ENCODE measurements at places on chromosomes 6 and 20.

DNA sequence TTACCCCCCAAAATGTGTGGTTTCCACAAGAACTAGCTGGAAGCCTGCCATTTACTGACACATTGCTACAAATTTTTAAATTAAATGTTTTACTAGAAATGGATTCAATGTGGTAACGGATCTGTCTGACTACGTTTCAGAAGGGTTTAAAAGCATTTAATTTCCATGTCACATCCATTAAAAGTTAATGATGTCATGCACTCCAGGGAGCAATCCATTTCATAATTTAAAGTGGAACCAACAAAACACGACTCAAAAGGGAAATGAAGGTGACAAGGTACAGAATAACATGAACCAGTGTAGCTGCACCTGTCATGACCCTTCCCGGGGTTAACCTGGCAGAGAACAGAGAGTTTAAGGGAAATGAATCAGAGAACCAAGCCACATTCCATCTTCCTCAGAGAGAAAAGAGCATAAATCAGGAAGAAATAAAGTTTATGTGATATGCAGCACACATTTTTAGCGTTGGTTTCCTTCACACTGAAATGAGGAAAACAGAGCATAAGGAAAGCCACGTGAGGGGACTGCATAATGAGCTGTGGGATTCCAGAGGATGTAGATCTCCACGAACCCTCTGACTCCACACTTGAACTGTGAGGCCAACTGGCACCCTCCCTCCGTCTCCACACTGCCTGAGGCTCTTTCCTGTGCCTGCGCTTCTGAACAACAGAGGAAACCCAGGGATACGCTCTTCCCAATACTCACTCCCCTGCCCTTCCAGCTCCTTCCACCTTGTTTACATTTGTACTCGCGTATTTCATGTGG lies 170.3 kb upstream of the AHI1 start:
- no peak for DNase-seq

DNA sequence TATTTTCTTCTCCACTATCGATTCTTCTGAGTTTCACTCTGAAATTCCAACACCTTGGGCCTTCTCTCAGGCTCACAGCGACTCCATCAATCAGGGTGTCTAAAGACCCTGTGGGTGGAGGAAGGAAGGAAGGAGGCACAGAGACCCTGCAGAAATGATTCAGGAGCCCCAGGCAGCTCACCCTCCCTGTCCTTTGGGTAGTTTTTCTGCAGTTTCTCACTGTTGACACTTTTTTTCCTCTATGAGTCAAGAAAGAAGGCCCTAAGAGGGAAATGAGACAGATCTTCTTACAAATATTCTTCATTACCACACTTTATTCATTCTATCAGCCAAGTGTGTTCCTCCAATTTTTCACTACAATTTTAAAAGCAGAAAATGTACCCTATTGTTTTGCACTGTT lies 34.2 kb upstream of the TBXT start:
- DNase-seq, result no peak

- DNase-seq, result peak; percentile 94
These were observed 23.9 kb downstream of the SUN5 start for GRCh38 chr20:32980131-32980941.

DNA sequence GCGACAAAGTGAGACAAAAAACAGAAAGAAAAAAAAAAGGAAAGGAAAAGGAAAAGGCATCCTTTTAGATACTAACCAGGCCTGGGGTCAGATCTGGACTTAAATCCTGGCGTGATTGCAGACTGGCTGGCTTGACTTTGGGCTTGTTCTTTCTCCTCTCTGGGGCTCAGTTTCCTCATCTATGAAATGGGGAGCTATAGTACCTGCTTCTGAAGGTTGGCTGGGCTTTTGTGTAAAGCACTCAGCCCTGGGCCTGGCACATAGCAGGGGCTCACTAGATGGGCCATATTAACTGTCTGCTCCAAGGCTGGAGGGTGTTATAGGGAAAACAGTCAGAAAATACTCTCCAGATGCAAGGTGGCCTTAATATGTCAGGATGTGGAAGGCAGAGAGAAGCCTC lies 1.2 kb upstream of the R3HDML start:
- no peak for DNase-seq

DNA sequence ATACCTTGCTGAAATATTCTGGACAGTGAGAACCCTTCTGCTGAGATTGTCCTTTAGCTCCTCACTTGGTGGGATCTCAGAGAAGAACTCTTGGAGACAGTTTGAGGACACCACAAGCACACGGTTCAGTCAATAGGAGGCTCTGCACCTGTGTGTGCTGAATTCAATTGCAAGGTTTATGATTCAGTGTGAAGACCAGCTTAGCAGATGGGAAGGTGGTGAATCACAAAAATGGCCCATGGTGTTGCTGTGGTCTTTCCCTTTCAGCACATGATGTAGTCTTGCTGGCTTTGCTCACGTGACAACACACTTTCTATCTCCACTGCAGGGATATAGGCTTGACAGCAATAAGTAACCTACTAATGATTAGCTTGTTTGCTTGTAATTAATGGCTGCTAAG lies 270.3 kb downstream of the SLC24A3 start:
- no peak for DNase-seq

DNA sequence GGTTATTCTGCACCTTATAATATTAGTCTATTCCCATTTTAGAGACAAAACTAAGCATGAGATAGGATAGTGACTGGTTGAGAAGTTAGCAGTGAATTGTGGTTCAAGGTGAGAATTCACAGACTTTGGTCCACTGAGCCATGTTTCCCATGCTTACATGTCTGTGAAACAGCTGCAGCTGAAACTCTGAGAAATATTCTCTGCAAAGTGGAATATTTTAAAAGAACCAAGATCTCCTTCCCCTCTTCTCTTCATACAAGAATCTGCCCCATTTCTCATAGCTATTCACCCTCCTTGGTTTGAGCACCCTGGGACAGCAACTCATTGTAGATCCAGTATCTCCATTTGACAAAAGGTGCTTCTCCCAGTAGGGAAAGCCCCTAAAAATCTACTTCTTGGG lies 70.2 kb upstream of the TMEM170B start:
- no peak for DNase-seq

- DNase-seq, result no peak
These were observed 31.4 kb upstream of the NR2E1 start for GRCh38 chr6:108134213-108134970.

GRCh38 chr6:45630801-45631200 lies 253.1 kb upstream of the SUPT3H start:
- DNase-seq, result no peak

Measured in dorsolateral prefrontal cortex (tissue), 122 donors.